ENCODE measurements at places on chromosomes 4 and X.

GRCh38 chr4:70946939-70947338, 44.8 kb downstream of the MOB1B start:
- DNase-seq: no peak

DNA sequence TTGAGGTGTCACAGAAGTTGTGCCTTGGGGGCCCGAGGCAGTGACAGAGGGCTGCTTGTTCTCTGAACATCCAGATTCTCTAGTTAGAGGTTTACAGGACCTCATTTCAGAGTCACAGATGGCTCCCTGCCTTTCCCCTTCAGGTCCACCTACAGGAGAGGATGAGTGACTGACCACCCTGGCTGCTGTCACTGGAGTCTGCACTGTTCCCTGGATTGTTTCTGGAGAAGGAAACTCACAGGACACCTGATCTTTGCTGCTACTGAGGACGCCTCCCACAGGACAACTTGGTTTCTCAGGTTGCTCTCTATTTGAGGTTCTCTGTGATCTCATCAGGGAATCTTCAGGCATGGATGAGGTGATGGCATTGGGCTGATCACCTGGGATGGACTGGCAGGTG, 58.3 kb downstream of the GPRIN3 start:
- DNase-seq: no peak

- DNase-seq: no peak
These were observed 28.3 kb upstream of the AP1S2 start for GRCh38 chrX:15882704-15883539.

- DNase-seq: no peak
These were observed 120.6 kb upstream of the JADE1 start for GRCh38 chr4:128688846-128689437.

- DNase-seq: no peak
These were observed 79.5 kb downstream of the MAGEB5 start for GRCh38 chrX:26295425-26295824.

GRCh38 chr4:16770710-16771285, 127.6 kb downstream of the LDB2 start:
- DNase-seq: no peak

DNA sequence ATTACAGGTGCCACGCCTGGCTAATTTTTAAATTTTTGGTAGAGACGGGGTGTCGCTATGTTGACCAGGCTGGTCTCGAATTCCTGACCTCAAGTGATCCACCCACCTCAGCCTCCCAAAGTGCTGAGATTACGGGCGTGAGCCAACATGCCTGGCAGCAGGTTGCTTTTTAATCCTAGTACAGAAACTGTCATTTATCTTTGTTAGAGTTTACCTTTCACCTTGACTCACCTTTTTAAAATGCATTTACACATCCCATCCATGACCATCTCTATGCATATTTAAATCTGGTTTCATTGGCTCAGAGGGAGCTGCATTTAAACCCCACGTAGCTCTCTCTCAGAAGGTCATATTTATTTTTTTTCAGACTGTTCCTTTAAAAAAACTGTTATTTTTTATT, 31.9 kb downstream of the SLC16A2 start:
- no peak for DNase-seq

Measured in T-helper 17 cell (primary cell).